ENCODE measurements at places on chromosomes 7 and 10.

DNA sequence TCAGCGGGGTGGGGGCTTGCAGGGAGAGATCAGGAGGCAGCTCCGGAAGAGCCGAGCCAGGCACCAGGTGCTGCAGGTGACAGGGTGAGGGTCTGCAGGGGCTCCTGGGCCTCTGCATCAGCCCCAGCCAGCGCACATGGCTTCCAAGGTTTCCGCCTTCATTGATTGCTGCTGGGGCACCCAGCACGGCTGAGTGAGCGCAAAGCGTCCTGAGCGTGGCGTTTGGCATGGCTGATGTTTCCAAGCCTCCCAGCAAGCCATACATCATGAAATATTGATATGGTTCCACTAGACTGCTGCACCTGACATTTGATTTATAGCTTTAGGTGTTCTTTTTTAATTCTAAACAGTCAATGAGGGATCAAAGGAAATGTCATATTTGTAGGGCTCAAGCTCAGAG is 259.0 kb downstream of the WDR37 start:
- DNase-seq, result no peak

GRCh38 chr7:755413-755805 is 28.3 kb upstream of the PRKAR1B start:
- no peak for DNase-seq

GRCh38 chr7:152185558-152185957 is 160.1 kb downstream of the GALNT11 start:
- DNase-seq, result no peak

- no peak for DNase-seq
Measured at GRCh38 chr7:3678314-3678810, 377.3 kb downstream of the SDK1 start.

- no peak for DNase-seq
Measured at GRCh38 chr10:130481076-130481930, 345.1 kb downstream of the GLRX3 start.
